Stimulated activated CD8-positive, alpha-beta memory T cell treated with anti-CD3 and anti-CD28 coated beads, Interleukin-4, amount 100 ng/mL, for 1 hour (primary cell): ENCODE measurements at places on chromosomes 1 and 21.
A peak's percentile ranks its signal among the peaks of the same experiment; 100 is the strongest.

DNA sequence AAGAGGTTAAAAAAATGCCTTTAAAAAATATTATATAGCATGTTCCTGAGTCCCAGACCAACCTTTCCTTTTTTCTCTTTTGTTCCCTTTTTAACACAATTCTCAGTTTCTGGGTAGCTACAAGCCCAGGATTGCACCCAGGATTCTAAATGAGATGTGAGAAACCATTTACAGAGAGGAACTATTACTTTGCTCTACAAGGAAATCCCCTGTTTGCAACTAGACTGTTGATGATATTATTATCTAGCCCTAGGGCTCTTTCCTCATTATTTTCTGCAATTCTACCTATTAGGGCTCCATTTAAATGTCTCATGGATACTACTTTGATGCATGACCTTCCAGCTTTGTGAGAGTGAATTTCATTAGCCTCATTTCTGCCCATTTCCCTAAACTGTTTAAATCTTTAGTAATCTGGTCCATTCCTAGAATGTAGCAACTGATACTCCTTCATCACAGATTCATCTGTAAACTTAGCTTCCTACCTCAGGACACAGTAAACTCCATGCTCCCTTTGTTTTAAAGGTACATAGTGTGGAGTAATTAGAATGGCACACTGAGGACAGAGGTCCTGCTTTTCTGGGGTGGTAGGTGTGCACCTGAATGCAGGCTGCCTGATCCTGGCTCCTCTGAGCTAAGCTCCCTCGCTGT lies 7.1 kb upstream of the KIF14 start:
- no peak for DNase-seq

DNA sequence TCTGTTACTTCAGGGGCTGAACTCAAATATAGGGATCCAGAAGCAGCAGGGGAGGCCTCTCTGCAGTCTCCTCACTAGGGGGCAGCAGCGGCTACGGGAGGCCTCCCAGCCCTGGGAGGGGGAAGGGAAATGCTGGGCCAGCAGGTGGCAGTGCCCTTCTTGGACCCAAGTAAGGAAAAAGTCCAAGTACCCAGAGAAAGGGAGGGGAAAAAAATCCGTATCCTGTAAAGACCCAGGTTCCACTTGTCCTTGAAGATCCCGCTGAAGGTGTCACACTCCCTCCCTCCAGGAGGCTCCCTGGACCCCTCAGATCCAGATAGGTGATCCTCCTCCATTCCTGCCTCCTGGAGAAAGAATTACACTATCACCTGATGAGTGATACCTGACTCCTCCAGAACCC lies 14.1 kb upstream of the NUAK2 start:
- peak; percentile 56 for DNase-seq

- DNase-seq, result no peak
Measured at GRCh38 chr1:207109004-207109403, 5.0 kb downstream of the C4BPA start.

- DNase-seq, result no peak
Measured at GRCh38 chr1:13667691-13668090, 32.3 kb upstream of the PRDM2 start.

- no peak for DNase-seq
Measured at GRCh38 chr1:71522721-71523120, 441.9 kb upstream of the ZRANB2 start.

- DNase-seq, result no peak
Measured at GRCh38 chr1:169121146-169121923, 14.8 kb downstream of the ATP1B1 start.

DNA sequence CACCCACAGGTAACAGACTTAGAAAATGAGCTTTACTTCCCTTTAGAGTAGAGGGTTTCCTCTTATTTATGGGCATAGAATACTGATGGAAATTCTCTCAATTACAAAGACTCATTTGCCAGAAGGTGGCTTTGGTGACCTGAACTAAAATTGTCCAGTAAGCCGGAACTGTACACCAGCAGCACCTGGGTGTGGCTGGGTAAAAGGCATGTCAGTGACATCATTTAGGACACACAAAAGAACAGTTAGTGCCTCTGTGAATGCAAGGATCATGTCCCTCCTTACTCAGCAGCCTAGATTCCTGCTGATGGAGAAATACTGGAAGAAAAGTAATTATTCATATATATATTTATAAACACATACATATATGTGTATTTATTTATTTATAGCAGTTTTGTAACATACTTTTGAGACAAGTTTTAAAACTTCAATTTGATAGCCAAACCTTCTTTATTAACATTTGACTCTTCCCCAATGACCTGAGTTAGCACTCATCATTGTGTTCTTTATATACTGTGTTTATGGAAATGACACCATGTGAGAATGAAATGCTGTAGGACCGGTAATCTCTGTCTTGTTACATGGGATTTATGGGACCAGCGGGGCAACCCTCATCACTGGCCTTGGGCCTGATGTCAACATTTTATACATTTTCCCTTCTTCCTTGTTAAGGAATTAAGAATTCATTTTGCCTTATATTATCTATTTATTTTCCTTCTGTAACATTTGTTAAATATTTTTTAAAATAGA lies 274.4 kb downstream of the BRINP2 start:
- no peak for DNase-seq

DNA sequence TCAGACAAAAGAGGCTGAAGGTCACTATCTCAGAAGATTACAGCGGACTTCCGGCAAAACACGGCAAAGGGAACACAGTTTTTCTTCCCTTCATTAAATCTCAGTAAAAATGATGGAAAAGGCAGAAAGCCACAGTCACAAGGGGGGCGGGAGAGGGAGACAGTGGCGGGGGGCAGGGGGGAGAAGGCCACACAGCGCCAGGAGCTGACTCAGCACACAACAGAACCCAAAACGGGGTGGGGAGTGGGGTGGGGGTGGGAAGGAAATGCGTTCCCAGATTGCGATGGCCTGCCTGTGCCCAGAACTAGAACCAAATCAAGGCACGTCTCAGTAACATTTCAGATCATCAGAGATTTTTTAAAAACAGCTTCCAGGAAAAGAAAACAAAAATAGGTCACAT lies 13.4 kb downstream of the CFAP74 start:
- DNase-seq, result no peak

- DNase-seq, result no peak
Measured at GRCh38 chr1:233655301-233655740, 41.4 kb downstream of the KCNK1 start.

GRCh38 chr1:82453511-82454185 lies 652.9 kb downstream of the ADGRL2 start:
- DNase-seq, result no peak

GRCh38 chr1:91732291-91733107 lies 153.5 kb downstream of the TGFBR3 start:
- no peak for DNase-seq

- DNase-seq, result no peak
Measured at GRCh38 chr1:10687251-10687651, 109.2 kb downstream of the CASZ1 start.

GRCh38 chr21:37710546-37711285 lies 205.5 kb downstream of the KCNJ6 start:
- DNase-seq, result no peak

DNA sequence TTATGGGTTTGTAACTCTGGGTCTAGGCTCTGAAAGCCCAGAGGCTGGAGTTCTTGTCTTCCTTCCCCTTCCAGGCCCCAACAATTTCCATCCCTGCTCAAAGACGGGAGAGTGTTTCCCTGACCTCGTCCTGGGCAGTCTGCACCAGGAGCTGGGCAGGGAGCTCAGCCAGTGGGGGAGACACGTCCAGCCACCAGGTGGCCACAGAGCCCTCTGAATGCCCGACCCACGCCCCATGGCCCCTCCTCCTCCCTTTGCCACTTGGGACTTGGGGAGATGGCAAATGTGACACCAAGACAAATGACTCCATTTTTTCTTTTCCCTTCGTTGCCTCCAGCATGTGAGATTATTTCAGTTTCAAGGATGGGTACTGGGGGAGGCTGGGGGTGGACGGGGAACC lies 159.9 kb upstream of the AJAP1 start:
- no peak for DNase-seq

GRCh38 chr1:26036756-26037281 lies 9.1 kb downstream of the SLC30A2 start:
- no peak for DNase-seq

GRCh38 chr21:35399002-35399530 lies 350.0 kb upstream of the RUNX1 start:
- no peak for DNase-seq

GRCh38 chr1:9900142-9901043 lies 9.7 kb downstream of the CTNNBIP1 start:
- DNase-seq, result no peak

GRCh38 chr1:243605604-243606003 lies 244.4 kb downstream of the AKT3 start:
- DNase-seq, result no peak
